MCF 10A (cell line): ENCODE measurements at places on chromosomes 2 and 18.
A peak's percentile ranks its signal among the peaks of the same experiment; 100 is the strongest.

GRCh38 chr2:71944806-71945602 lies 202.7 kb downstream of the CYP26B1 start:
- no peak for DNase-seq

DNA sequence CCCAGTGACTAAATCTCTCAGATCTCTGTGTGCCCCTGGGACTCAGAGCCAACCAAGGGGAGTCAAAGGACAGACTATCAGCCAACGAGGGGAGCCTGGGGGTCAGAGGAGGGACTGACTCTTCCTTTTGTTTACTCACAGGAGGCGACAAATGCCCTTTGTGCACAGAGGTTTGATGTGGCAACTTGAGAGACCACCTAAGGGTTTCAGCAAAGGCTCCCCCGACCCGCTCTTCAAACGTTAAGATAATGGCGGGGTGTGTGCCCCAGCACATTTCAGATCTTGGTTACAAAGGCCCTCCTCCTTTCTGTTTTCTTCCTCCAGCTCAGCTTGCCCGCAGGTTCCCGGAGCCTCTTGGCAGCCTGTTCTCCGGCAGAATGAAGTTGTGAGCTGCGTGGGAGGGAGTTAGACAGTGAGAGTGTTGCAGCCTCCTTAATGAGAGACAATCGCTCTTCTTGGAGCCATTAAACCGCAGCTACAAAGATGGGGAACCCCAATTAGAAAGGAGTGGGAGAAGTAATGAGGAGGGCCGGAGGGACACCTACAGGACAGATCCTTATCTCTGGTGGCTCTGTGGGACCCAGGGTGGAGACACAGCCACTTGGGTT lies 76.2 kb downstream of the KIAA2012 start:
- no peak for DNase-seq

DNA sequence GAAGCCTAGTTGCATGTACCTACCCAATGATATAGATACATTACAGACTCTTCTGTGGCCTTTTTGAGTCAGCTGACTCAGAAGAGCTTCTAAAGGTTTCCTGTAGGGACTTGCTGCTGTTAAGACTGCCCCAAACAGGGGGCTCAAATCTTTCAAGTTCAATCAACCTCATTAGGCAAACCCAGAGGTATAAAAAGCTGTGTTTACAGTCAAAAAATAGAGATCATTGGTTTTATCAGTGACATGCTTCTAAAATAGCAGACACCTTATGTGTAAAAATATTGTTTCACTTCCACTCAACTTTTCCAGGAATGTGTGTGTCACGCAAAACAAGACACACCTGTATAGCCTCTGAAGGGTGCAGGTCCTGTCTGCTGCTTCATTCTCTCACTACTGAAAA lies 624.3 kb upstream of the FANCL start:
- no peak for DNase-seq

- peak; percentile 54 for DNase-seq
Measured at GRCh38 chr2:164719996-164720941, 99.0 kb upstream of the GRB14 start.

DNA sequence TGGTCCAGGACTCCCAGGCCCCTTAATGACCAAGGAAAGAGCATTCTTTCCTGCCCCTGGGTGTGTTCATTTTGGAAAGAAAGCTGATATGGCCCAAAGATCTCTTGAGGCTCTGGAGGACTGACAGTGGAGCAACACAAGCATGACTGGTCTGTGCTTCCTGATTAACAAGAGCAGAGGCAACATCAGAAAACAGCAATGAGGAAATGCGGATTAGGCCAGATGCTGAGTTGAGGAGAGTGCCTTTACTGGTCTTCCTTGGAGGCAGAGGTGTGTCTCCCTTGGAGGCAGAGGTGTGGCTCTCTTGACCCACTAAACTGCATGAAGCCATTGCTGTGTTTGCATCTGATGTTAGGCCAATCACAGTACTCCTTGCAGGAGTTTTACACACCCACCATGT lies 19.9 kb downstream of the IL36B start:
- no peak for DNase-seq

- no peak for DNase-seq
Measured at GRCh38 chr2:98654699-98655495, 46.5 kb downstream of the UNC50 start.
